Inflammatory macrophage treated with lipopolysaccharide for 1 hour (primary cell): ENCODE measurements at places on chromosomes 11 and 22.

- no peak for DNase-seq
Measured at GRCh38 chr11:134352111-134352510, 20.3 kb downstream of the GLB1L2 start.

- DNase-seq: no peak
Measured at GRCh38 chr11:122139595-122139866, 23.5 kb upstream of the BLID start.

DNA sequence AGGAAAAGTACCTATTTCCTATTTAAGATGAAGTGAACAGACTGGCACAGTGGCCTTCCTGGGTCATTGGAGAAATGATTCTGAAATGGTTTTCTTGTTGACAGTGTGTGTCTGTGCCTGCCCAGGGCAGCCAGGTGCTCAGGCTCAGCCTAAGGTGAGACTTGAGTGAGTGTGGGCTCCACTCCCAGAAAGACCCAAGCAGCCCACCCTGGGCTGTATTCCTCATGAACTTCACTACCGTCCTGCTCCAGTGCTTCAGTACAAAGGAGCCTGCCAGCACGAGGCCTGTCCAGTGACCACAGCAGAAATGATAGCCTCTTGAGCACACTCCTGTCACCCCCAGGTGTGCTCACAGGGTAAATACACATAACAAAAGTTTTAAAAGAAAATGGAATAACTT is 49.5 kb downstream of the GAB4 start:
- no peak for DNase-seq

- no peak for DNase-seq
Measured at GRCh38 chr22:45528046-45528445, 25.4 kb downstream of the FBLN1 start.

DNA sequence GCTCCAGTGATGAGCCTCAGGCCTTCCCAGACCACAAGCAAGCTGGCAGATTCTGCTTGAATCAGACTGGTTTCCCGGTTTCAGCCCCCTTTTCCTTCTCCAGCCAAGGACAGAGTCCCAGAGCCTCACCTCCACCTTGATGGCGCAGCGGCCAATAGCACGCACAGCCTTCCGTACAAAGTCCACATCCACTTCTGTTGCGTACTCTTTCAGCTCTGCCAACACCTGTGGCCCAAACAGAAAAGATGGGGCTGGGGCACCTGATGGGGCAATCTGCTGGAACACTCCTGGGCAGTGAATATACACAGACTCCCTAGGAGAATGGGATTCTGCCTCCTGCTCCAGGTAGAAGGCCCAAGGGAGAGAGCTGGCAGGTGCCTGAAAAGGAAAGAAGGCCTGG is 35.5 kb upstream of the RASL10A start:
- DNase-seq: no peak

- DNase-seq: no peak
Measured at GRCh38 chr11:69440876-69441275, 40.6 kb upstream of the LINC01488 start.

DNA sequence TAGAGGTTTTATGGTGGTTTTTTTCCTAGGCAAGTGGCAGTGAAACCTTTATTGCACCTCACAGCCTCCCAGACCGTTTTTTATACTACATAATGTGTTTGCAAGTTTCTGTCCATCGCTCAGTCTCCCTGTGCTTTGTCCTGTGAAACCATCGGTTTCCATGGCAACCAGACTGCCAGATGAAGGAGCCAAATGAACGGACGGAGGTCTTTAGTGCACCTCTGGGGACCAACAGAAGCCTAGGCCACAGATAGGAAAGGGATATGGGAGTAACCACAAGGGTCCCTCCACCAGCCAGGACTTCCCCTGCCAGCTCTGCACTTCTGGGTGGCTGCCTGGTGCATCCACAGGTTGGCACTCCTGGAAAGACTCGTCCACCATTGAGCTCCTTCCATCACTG is 165.0 kb downstream of the CHST1 start:
- no peak for DNase-seq

- no peak for DNase-seq
Measured at GRCh38 chr11:66293777-66294625, 2.3 kb downstream of the TMEM151A start.

DNA sequence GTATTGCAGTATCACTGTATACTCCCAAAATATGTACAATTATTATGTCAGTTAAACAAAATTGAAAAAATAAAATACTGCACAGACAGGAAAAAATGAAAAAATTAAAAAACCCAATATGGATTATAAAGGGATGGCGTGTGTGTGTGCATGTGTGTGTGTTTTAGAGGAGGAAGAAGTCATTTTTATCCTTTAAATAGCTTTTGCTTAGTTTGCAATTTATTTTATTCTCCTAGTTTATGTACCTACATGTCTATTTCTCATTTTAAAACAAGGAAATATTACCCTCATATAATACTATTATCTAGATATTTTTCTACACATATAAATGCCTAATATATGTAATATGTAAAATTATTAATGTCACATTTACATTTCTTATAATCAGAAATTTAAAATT is 1144.3 kb downstream of the LRRC4C start:
- DNase-seq: no peak

GRCh38 chr11:60777572-60777971 is 7.6 kb upstream of the MS4A10 start:
- DNase-seq: no peak

DNA sequence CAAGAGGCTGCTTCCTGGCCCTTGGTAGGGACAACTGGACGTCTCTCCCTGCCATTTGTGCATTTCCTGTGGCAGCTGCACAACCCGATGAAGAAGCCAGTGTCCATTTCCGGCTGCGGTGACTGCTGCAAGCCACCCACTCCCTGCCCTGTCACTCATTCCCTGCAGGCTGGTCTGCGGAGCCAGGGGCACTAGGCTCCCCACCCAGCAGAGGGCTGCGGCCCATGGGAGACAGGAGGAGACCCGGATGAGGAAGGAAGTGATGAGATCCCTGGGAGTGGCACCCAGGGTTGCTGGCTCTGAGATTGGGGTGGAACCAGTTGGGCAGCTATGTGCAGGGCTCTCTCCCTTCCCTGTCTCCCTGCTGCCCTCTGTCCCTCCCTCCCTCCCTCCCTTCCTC is 10.0 kb upstream of the MYRF start:
- DNase-seq: peak; percentile 89

- no peak for DNase-seq
Measured at GRCh38 chr22:38989466-38989865, 7.3 kb downstream of the APOBEC3B start.

DNA sequence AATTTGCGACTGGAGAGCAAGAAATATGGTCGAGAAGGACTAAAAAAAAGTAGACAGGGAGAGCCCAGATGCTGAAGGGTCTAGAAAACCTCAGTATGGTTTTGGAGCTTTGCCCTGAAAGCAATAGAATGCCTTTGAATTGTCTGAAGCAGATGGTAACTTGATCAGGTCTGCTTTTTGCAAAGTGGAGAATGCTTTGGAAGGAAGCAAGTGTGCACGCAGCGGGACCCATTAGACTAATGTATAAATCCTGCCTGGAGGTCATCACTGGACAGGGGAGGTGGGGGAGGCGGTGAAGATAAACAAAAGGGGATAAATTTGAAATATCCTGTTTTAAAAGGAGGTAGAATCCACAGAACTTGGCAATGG is 757 bp upstream of the HINFP start:
- DNase-seq: no peak

DNA sequence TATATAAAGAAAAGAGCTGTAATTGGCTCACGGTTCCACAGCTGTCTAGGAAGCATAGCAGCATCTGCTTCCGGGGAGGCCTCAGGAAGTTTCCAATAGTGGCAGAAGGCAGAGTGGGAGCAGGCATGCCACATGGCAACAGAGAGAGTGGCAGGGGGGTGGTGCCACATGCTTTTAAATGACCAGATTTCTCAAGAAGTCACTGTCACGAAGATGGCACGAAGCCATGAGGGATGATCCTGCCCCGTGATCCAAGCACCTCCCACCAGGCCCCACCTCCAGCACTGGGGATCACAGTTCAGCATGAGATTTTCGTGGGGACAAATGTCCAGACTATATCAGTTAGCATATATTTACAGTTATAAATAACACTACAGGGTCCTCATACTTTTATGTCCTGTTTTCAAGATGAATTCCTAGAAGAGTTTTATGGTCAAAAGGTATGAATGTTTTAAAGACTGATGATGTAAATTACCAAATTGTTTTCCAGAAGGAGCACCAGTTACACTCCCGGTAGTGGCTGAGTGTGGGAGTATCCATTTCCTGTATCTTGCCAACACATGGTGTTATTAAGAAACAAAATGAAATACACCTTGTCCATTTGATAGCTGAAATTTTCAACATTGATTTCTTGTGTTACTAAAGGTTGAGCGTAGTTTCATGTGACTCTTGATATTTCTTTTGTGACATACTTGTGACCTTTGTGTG is 19.2 kb downstream of the FAM118A start:
- peak; percentile 78 for DNase-seq

DNA sequence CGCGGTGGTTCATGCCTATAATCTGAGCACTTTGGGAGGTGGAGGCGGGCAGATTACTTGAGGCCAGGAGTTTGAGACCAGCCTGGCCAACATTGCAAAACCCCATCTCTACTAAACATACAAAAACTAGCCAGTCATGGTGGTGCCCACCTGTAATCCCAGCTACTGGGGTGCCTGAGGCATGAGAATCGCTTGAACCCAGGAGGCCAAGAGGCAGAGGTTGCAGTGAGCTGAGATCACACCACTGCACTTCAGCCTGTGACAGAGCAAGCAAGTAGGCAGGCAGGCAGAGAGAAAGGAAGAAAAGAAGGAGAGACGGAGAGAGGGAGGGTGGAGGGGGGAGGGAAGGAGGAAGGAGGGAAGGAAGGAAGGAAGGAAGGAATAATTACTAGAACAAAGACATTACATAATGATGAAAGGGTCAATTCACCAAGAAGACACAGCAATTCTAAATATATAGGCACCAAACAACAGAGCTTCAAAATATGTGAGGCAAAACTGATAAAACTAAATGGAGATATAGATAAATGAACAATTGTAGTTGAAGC is 13.8 kb upstream of the CLDN5 start:
- DNase-seq: no peak

DNA sequence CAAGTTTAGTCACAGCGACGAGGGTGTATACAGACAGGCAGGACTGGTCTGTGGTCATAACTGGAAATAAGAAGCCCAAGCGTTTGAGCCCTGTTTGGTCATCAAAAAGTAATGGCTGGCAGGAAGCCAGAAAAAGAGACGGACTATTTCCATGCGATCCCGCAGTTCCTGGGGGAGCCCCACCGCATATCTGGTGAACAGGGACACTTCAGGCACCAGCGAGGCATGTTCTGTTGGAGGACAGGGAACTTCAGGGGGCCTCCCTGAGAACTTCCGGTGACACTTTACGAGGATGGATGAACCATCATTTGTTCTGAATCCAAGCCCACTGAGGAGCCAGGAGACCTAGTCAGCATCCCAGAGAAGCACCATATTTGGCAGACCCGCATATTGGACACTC is 29.7 kb upstream of the TRIM29 start:
- no peak for DNase-seq

DNA sequence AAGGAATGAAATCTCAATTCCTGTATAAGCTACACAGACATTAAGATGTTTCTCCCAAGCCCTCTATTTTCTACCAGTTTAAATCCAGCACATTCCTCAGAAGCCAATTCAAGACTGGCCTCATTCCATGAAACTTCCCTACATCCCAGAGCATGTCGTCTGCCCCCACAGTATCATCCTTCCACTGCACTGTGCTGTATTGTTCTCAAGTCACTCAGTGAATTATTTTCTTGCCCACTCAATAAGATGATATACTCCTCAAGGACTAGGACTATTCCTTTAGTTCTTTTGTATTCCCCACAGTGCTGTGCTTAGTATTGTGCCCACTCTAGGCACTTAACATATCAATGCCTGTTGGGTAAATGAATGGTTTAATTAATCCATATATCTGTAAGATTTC is 203.1 kb upstream of the BLID start:
- DNase-seq: no peak

- DNase-seq: no peak
Measured at GRCh38 chr22:29184849-29185490, 20.7 kb upstream of the EMID1 start.

GRCh38 chr11:68398995-68399851 is 61.3 kb upstream of the PPP6R3 start:
- no peak for DNase-seq

DNA sequence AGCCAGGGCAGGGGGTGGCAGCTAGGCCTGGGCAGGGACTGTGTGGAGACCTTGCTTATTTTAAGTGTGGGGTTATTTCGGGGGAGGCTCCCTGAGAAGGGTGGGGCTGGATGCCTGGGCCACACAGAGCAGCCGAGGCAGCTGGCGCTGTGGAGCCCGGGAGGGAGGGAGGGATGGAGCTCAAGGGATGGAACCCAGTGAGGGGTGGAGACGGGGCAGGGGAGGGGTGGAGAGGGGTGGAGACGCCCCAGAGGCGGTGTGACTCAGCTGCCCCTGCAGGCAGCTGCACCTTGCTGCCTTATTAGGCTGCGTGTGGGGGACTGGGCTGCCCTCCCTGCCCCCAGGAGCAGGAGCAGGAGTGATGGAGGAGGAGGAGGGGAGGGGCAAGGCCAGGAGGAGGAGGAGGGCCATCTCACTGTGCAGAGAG is 9.8 kb upstream of the TSSC4 start:
- no peak for DNase-seq

- peak; percentile 80 for DNase-seq
Measured at GRCh38 chr11:130050257-130050656, 19.4 kb upstream of the APLP2 start.

GRCh38 chr11:121417055-121417551 is 35.0 kb upstream of the SORL1 start:
- DNase-seq: peak; percentile 81

DNA sequence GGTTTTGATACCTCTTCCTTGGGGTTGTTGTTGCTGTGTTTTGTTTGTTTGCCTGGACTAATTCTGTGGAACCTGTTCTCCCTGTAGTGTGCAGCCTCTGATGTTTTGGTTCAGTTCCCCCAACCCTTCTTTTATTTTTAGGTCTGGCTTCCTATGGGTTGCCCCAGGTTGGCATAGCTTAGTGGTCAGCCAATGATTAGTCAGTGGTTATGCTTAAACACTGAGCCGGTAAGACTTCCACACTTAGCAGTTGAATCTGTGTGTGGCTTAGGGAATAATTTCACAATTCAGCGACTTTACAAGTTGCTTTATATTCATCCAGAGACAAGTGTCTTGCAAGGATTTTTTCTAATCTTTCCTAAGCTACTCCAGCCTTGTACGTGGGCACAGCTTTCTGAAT is 78.6 kb upstream of the CLPB start:
- no peak for DNase-seq

GRCh38 chr11:33530815-33531214 is 169.8 kb downstream of the C11orf91 start:
- no peak for DNase-seq
